ENCODE measurements at places on chromosomes 2 and 18.

DNA sequence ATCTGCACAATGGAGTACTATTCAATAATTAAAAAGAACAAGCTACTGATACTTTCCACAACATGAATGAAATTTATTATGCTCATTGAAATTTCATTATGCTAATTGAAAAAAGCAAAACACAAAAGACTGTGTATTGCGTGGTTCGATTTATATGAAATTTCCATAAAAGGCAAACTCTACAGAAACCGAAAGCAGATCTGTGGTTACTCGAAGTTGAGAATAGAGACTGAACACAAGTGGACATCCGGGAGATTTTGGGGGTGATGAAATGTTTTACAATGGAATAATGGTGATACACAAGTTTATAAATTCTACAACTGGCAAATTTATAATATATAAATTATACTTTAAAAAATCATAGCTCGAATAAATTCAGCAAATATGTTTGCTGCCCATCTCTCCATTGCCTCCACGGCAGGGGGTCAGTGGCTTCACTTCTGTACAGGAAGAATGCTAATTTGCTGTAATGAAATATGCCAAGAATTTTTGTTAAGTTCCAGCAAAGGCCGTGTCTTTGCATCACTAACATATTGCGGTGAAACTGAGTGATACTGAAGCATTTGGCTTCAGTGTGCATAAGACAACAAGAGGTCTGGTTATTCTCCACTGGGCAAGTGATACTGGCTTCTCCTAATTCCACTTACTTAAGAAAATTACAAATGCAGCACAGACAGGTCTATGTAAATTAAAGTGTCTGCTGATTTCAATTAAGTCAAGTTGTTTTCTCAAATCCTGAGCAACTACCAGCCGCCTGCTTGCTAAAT is 96.7 kb downstream of the TMEM163 start:
- DNase-seq: no peak

GRCh38 chr2:231181860-231182512 is 16.4 kb upstream of the ARMC9 start:
- peak; percentile 59 for DNase-seq

DNA sequence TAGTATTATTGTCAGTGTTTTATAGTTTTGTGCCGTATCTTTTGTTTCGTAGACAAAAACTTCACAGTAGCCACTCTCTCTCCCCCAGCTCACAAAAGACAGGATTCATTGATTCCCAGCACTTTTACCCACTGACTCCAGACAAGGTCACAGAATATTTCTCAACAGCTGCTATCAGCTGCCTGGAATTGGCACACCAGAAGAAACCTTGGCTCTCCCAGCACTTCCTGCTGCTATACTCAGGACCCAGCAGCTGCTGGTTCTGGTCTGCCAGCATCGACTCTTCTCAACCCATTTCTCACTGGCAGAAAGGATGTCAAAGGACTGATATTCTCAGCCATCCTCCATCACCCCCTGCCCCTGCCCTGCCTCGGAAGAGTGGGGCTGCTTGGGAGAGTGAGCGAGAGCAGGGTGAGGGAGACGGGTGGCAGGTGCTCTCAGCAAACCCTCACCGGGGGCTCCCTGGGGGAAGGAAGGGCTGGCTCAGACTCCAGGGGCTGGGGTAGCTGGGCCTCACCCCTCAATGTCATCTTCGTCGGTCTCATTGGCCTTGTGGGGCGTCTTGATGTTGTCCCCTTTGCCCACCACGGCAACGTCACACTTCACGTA is 6.1 kb upstream of the OTOF start:
- no peak for DNase-seq

DNA sequence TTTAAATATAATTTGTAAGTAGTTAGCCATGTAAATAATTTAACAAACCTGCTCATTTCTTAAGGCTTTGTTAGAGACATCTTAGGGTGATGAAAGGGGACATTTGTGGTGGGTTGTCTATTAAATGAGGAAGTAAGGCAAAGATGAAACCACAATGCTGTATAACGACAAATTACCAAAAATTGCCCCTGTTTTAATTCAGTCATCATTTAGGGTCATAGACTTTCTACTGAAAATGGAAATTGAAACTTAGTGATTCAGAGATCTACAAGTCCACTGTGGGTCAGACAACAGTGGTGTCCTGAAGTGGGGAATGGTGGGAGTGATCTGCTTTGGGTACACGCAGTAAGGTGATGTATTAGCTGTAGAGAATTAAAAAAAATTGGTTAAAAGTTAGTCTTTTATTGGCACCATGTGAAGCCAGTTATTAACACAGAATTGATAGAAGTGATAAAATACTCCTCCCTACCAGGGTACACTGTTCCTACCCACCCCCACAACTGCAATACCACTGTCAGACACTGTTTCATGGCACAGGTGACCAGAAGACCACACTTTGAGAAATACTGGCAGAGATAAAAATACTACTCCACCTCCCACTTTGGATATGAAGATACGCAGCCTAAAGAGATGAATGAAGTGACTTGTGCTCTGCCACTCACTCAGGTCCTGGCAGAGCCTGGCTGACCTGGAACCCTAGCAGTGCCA is 13.4 kb downstream of the CERS6 start:
- DNase-seq: no peak

GRCh38 chr2:190149200-190149599 is 86.7 kb upstream of the MSTN start:
- DNase-seq: no peak

DNA sequence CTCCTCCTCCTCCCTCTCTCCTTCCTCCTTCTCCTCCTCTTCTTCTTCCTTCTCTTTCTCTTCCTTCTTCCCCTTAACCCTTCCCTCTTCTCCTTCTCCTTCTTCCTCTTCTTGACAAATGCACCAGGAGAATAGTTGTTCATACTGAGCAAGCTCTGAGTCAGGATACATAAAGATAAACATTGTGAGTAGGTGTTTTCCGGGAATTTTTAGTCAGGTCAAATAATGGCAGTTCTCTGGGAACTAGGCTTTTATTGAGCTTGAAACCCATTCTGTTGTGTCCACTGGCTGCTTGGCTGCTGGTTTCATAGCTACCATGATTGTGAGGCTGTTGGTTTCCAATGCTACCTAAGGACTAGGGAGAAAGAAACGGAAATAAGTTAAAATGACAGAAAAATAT is 1144.7 kb upstream of the DDX18 start:
- DNase-seq: no peak

- DNase-seq: peak; percentile 42
Measured at GRCh38 chr2:24920809-24921441, 888 bp upstream of the ADCY3 start.

GRCh38 chr2:211331736-211332135 is 775.3 kb downstream of the CPS1 start:
- DNase-seq: no peak

- DNase-seq: no peak
Measured at GRCh38 chr18:48913201-48913600, 37.6 kb downstream of the SMAD7 start.

GRCh38 chr2:94986392-94986963 is 39.0 kb upstream of the MAL start:
- DNase-seq: peak; percentile 60

DNA sequence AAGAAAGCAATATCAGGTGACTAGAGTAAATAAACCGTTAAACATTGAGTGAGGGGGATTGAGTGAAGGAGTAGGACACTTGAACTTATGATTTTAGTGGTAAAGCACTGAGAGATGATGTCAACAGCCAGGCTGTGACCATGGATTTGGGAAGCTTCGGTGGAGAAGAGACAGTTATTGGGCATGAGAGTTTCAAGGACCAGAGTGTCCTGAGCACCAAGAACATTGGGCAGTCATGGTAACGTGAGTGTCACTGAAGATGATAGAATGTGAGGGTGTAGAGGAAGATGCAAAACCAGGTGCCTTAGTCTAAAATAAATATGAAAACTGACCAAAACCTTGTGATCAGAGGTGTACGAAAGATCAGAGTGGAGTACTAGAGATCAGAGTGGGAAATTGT is 248.1 kb downstream of the ASXL3 start:
- DNase-seq: no peak
